Left renal cortex interstitium (tissue), 4 donors: ENCODE measurements at places on chromosomes 1 and 21. TPM values are rescaled to one million over a fixed set of nuclear protein-coding genes. Genes with fewer than 3 reads are reported as not detected.

The HPCA gene
- 0.95 TPM for polyA plus RNA-seq

DNA sequence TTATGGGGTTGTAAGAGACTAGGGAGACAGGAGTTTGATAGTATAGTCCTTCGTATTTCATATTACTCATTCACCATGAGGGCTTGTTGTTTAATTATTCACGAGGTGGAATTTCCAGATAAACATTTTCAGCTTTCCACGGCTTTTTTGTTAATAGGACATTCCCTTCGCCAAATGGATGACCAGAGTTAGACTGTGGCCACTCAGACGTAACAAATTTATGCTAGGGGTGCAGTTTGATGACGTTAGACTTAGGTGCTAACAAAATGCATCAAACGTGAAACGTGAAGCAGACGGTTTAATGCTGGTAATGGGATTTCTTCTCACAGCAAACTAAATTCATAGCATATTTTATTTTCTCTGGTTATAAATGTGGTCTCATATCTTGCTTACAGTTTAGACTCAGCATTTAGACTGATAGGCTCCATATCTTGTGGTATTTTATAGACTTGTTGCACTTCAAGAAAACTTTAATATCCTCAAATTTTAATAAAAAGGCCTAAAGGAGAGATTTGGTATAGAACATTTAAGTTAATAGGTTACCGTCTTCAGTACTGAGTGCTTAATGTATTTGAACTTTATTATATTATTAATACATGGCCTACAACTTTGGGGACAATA is 2.3 kb downstream of the DHX9 start:
- peak; percentile 33 for DNase-seq

DNA sequence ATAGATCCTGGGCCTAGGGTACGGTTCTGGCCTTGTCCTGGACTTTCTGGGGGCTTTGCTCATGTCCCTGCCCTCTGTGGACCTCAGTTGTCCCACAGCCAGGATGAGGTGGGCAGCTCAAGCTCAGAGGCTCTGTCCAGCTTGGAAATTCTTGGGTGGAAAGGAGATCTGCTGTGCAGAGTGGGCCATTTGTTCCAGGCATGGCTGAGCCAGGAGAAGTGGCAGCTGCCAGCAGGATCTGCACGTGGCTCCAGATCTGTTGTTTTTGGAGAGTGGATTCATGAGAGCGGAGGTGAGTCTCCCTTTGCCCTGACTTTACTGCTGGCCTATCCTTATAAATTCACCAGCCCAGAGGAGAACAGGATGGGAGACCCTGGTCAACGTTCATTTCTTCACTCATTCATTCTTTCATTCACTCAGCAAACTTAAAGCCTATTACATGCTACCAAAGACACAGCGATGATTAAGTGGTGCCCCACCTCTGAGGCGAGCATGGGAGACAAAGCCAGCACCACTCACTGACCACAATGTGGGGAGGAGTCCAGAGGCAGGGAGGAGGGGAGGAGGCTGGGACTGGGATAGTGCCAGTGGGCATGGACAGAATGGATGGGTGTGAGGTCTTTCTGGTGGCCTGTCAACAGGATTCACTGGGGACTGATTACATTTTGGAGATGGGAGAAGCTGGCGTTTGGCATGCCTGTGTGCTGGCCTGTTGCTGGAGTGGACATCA is 205.1 kb downstream of the TRABD2B start:
- DNase-seq, result no peak

GRCh38 chr1:211630236-211631081 is 45.0 kb downstream of the NEK2 start:
- DNase-seq, result no peak

- peak; percentile 69 for DNase-seq
Measured at GRCh38 chr1:42765832-42766740, 742 bp downstream of the P3H1 start.

- DNase-seq, result no peak
Measured at GRCh38 chr21:14913638-14914037, 151.2 kb downstream of the NRIP1 start.

- peak; percentile 45 for DNase-seq
Measured at GRCh38 chr1:51518033-51518585, 957 bp downstream of the EPS15 start.

- no peak for DNase-seq
Measured at GRCh38 chr21:38957575-38958322, 152.0 kb downstream of the ETS2 start.
